ENCODE measurements at places on chromosomes 1 and 21.
A peak's percentile ranks its signal among the peaks of the same experiment; 100 is the strongest.

GRCh38 chr1:192758492-192758891 is 50.3 kb upstream of the RGS2 start:
- no peak for DNase-seq

DNA sequence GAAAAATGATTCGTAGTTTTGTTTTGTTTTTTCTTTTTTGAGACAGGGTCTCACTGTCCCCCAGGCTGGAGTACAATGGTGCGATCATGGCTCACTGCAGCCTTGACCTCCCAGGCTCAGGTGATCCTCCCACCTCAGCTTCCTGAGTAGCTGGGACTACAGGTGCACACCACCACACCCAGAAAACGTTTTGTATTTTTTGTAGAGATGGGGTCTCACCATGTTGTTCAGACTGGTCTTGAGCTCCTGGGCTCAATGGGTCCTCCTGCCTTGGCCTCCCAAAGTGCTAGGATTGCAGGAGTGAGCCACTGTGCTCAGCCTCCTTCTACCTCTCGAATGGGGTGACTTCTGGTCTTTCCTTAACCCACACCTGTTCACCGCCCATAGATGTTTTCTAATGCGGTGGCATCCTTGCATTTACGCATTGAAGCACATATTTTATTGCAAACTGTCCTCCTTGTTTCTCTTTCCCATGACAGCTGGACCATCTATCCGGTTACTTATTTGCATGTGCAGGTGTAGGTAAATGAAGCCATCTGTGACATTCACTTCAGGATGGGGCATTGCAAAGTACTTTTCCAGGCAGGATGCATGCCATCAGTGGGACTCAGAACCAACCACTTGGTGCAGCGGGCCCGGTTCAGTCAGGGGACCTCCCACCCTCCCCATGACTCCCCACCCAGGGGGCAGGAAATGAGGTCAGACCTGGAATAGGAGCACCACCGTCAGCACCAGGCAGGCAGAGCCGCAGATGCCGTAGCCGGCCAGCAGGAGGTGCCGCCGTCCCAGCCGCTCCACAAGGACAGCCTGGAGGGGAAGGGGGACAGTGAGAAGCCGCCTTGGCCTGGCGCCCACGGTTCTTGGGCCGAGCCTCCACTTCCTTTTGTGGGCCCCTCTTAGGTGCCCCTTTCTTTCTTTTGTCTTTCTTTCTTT is 16.5 kb downstream of the SLC2A7 start:
- no peak for DNase-seq

DNA sequence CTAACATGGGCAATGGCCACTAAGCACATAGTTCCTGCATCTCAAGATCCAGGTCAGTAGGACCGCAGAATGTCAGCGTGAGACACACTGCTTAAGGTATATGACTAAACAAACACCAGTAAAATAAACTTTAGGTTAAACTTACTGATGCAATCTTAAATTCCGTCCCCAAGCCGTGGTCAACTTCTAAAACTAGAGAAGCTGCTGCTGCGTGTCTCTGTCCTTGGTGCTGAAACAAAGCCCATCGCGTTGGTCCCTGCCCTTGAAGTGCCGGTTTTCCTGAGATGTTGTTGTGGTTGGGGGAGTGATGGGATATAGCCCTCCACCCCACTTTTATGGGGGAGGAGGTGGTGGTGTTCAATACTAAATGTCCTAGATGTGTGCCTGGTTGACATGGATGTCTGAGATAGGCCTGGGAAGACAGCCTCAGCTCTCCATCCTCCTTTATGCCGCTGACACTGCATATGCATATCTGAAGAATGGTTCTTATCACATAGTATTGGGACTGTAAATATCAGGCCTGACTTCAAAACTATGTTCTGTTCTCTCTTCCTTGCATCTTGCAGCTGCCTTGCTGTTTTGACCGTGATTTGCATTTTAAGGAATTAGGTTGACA is 72.0 kb upstream of the KCNA3 start:
- peak; percentile 34 for DNase-seq

GRCh38 chr1:46747683-46748288 is 28.9 kb upstream of the EFCAB14 start:
- DNase-seq, result no peak

- no peak for DNase-seq
These were observed 53.4 kb upstream of the KIAA1614 start for GRCh38 chr1:180859306-180859705.

DNA sequence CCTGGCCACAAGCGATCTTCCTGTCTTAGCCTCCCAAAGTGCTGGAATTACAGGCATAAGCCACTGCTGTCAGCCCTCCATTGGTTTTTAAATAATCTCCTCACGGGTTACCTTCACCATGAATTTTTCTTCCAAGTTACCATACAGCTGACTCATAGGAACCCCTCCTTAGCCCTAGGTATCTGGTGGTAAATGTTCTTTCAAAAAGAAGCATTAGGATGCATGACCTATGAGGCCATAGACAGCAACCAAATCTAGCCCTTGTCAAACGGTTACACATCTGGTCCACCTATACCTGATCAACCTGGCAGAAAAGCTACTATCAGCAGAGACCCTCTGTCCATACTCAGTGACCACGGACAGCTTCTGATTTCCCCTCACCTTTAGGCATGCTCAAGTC is 12.7 kb upstream of the DEGS1 start:
- DNase-seq, result no peak

DNA sequence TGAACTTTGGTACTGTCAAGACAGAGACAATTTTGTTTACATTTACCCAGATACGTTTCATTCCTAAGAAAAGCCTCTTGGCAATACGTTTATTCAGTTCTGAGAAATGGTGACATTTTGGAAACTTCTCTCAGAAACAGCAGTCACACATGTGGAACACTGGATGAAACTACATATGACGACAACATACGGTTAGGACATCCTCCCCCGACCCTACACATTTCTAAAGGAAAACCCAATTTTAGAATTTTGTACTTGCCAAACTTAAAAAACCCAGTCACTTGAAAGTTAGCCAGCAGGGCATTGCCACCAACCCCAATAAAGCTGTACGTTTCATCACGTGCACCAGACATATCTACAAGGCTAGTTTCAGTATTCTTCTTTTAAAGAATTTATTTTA is 56.8 kb downstream of the ITGB3BP start:
- no peak for DNase-seq

GRCh38 chr1:65210325-65210724 is 62.3 kb downstream of the AK4 start:
- DNase-seq, result no peak

GRCh38 chr1:41534181-41535076 is 49.9 kb upstream of the EDN2 start:
- no peak for DNase-seq

DNA sequence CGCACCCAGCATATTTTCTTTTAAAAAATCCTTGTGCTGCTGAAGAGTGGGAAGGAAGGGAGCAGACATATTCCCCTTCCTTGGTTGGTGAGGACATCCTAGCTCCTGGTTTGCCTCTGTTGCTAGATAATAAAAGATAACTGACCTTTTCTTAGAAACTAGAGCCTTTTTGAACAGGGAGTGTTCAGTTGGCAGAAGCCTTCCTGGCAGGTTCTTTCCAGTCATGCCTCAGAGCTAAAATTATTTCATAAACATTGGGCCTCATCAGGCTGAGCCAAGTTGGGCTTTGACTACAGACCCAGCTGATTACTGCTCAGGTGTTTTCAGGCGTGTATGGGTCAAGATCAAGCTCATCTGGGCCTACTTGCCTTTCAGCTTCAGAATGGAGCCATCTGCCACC is 22.7 kb upstream of the SH3BGRL3 start:
- DNase-seq, result no peak

GRCh38 chr1:63906047-63906704 is 132.4 kb downstream of the ROR1 start:
- no peak for DNase-seq

GRCh38 chr1:206535853-206536188 is 28.5 kb downstream of the RASSF5 start:
- DNase-seq, result no peak

GRCh38 chr1:100575406-100575805 is 37.5 kb downstream of the GPR88 start:
- no peak for DNase-seq

GRCh38 chr21:40178726-40179125 is 311.5 kb downstream of the PCP4 start:
- no peak for DNase-seq

DNA sequence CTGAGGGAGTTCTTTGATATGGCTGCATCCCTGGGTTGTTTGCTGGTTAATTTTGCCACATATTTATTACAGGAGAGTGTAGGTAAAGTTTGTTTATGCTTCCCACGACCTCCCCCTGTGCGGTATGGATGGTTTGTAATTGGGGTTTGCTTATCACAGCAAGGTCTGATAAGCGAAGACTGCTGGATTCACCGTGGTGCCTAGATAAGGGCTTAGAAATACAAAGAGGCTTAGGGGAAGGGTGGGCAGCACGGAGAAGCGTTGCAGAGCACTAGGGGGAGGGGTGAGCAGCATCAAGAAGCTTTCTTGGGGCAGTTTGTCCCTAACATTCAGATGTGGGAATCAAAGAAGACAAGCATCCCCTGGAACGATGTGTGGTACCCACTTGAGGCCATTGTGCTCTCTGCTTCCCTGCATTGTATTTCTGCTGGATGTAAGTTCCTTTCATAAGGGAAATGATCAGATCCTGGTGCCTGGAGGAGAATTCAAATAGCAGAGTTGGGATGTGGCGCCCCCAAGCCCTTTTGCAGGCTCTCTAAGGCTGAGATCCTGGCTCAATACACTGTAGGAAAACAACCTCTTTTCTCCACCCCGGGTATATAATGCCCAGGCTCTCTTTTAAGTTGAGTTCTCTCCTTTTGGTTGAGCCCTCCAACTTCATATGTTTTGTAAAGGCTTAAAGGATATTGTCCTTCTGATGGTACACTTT is 598.1 kb upstream of the ADGRL4 start:
- no peak for DNase-seq

- DNase-seq, result no peak
These were observed 39.0 kb upstream of the CD5L start for GRCh38 chr1:157880621-157881020.

DNA sequence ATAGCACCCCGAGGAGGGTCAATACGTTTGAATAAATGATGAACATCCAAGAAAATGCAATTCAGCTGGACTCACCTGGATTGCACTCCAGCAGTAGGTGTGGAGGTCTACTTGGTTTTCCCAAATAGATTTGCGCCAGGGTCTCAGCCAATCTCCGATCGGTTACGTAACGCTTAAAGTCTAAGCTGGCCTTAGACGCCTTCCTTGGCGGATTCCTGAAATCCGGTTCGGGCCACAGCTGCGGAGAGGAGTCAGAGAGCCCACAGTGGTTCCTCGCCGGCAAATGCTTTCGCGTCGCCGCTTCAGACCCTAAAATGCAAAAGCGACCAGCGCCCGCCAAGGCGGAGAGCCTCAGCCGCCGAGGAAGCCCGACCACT is 322 bp downstream of the TFB2M start:
- DNase-seq, result no peak

DNA sequence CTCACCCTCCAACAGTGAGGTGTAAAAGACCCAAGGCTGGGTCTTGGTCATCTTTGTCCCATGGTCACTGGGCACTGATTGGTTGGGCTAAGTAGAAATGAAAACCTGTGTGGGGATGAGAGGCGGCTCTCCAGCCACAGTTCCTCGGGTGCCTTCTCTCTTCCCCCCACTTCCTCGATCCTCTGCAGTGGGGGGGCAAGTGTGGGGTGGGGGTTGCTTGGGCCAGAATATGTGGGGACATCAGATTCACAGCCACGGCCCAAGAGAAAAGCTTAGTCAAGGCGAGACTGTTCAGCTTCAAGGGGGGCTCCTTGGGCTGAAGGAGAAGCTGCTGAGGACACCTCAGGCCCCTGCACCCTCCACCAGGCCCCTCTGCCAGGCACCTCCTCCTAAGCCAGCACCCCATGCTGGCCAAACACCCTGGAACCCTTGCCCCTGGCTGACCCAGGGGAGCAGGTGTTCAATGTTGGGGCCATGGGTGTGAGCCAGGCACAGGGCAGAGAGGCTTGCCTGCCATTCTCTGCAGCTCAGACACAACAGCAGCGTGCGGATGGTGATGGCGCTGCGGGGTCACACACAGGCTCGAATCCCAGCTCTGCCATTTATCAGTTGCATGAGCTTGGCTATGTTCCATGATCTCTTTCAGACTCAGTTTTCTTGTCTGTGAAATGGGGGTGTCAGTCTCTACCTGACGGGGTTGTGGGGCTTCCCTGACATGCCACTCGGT is 21.0 kb upstream of the TNFRSF1B start:
- no peak for DNase-seq

DNA sequence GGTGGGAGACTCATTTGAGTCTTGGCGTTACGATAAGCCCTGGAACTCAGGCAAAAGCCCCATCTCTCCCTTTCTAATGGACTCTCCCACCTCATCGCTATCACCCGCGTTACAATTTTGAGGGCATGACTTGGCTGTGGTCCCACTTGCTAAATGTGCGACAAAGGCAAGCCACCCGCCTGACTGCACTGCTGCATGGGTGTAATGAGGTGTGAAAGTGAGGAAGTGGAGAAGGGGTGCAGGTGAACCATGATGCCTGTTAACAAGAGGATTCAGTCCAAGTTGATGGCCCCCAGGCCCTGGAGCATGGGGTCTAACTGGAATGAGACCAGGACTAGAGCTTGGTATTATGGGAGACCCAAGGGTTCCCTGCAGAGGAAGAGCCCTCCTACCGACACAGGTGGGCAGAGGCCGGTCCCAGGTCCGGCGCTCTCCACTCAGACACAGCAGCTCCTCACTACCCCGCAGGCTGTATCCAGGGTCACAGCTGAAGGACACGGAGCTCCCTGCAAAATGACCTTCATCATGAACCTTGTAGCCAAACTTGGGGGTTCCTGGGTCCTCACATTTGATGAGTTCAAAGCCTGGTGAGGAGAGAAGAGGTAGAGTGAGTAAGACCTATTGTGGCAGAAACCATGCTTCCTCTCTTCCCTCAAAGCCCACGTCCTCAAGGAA is 165.4 kb upstream of the HMGB4 start:
- DNase-seq, result no peak

All from T-helper 1 cell (primary cell).